Pancreas (tissue), 10 donors: ENCODE measurements at places on chromosomes 4 and X.

DNA sequence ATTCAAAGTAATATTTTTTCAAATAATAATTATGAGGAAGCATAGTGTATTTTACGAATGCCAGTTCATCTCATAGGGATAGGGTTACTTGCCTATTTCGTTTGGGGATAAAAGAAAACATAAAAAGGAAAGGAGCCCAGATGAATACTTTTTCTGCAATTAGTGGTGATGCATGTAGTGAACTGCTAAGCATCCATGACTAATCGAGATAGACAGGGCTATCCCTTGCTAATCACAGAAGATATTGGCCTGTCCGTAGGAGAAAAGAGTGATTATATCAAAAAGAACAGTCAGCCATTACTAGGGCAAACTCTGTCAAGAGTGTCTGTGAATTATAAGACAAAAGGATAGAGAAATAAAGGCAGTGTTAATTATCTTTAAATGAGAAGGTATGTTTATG lies 746.1 kb downstream of the C4orf33 start:
- no peaks in the 10 kb centered on the region for H3K36me3 ChIP-seq
- no peak overlapping the region for H3K4me3 ChIP-seq
- no peak overlapping the region for H3K27ac ChIP-seq
- no peak for DNase-seq
- no peaks in the 10 kb centered on the region for H3K27me3 ChIP-seq

- no peaks in the 10 kb centered on the region for H3K27me3 ChIP-seq
- H3K4me1 ChIP-seq: peaks cover 5% of the 10 kb centered on the region
- peak overlapping the region; percentile 62 for H3K27ac ChIP-seq
- peak; percentile 30 for DNase-seq
Measured at GRCh38 chr4:17511051-17511450, 839 bp downstream of the QDPR start.

DNA sequence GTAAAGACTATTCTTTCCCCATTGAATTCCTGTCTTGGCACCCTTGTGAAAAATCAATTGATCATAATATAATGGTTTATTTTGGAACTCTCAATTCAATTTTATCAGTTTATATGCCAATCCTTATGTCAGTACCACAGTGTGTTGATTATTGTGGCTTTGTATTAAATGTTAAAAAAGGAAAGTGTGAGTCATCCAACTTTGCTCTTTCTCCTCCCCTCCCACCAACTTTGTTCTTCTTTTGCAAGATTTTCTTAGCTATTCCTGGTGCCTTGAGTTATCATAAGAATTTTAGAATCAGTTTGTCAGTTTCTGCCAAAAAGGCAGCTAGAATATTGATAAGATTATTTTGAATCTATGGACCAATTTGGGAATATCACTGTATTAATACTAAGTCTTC lies 11.2 kb upstream of the RNF175 start:
- no peak overlapping the region for H3K4me3 ChIP-seq
- no peak overlapping the region for H3K27ac ChIP-seq
- no peaks in the 10 kb centered on the region for H3K27me3 ChIP-seq
- H3K4me1 ChIP-seq: no peaks in the 10 kb centered on the region
- no peaks in the 10 kb centered on the region for H3K36me3 ChIP-seq
- DNase-seq: no peak

DNA sequence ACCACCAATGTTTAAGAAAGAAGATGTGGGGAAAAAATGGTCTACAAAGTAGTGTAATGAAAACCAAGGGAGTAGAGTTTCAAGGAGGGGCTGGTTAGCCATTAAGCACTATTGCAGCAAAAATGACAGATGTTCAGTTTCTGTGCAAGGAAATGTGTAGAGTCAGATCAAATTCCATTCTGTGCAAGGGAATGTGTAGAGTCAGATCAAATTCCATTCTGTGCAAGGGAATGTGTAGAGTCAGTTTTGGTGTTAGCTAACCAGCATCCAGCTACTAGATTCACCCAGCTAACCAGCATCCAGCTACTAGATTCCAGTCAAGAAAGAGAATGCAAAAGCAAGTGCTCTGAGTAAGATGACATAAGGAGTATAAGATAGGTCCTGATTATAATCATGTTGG lies 208.8 kb downstream of the COX18 start:
- no peaks in the 10 kb centered on the region for H3K27me3 ChIP-seq
- no peak for DNase-seq
- no peaks in the 10 kb centered on the region for H3K4me1 ChIP-seq
- no peaks in the 10 kb centered on the region for H3K36me3 ChIP-seq
- H3K27ac ChIP-seq: no peak overlapping the region
- H3K4me3 ChIP-seq: no peak overlapping the region

- no peak overlapping the region for H3K4me3 ChIP-seq
- no peaks in the 10 kb centered on the region for H3K36me3 ChIP-seq
- no peaks in the 10 kb centered on the region for H3K27me3 ChIP-seq
- no peak for DNase-seq
- no peaks in the 10 kb centered on the region for H3K4me1 ChIP-seq
- no peak overlapping the region for H3K27ac ChIP-seq
Measured at GRCh38 chrX:37746951-37747350, 32.9 kb upstream of the CYBB start.

- H3K4me3 ChIP-seq: no peak overlapping the region
- no peak overlapping the region for H3K27ac ChIP-seq
- H3K36me3 ChIP-seq: no peaks in the 10 kb centered on the region
- H3K4me1 ChIP-seq: no peaks in the 10 kb centered on the region
- H3K27me3 ChIP-seq: no peaks in the 10 kb centered on the region
Measured at GRCh38 chrX:85516131-85516530, 136.7 kb upstream of the POF1B start.

DNA sequence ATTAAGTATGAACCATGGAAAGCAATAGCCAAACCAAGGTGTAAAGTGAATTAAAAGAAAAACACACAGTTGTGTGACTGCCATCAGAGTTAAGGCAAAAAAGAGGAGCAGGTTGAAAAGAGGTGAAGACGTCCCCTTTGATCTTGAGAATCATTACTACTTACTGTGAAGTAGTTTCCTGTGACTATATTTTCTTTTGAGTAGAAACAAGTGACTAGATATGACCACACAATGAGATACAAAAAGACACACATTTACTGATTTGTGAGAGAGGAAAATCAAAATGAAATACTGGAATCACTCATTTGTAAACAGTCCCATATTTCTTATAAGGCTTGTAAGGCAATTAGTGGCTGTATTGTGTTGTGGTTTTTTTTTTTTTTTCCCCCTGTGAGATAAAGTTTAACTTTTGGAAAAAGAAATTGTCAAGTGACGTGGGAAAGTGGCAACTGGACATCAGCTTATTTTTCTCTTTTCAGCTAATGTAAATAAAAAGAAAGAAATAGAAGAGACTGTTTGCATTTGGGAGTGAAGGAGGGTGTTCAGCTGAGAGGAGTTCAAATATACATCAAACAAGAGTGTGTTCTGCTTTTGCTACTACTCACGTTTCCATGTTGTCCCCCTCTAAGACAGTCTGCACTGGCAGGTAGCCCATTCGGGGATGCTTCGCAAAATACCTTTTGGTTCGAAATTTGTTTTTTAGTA lies 106.4 kb upstream of the FTHL17 start:
- H3K27me3 ChIP-seq: no peaks in the 10 kb centered on the region
- H3K4me3 ChIP-seq: no peak overlapping the region
- no peaks in the 10 kb centered on the region for H3K4me1 ChIP-seq

DNA sequence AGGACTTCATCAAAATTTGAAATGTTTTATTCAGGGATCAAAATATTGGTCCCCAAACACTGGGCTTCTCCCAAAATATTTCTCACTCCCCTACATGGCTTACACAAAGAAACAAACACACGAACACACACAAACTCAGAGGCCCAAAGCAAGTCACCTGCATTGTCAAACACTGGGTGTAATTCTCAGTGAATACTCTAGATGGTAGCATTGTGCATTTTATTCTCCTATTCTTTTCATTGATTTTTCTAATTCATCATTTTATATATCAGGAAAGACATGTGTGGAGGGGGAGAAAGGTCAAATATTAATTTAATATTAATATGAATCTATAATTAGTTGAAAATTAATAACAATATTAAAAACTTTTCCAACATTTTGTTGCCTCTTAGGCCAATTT lies 72.3 kb upstream of the TNMD start:
- DNase-seq: no peak
- no peaks in the 10 kb centered on the region for H3K4me1 ChIP-seq
- no peak overlapping the region for H3K4me3 ChIP-seq

- DNase-seq: no peak
- no peak overlapping the region for H3K4me3 ChIP-seq
- no peaks in the 10 kb centered on the region for H3K4me1 ChIP-seq
- H3K27ac ChIP-seq: no peak overlapping the region
Measured at GRCh38 chrX:109902665-109903064, 100.2 kb upstream of the TMEM164 start.

- peaks cover 3% of the 10 kb centered on the region for H3K27me3 ChIP-seq
- no peak overlapping the region for H3K4me3 ChIP-seq
- H3K27ac ChIP-seq: no peak overlapping the region
- no peaks in the 10 kb centered on the region for H3K4me1 ChIP-seq
- no peaks in the 10 kb centered on the region for H3K36me3 ChIP-seq
Measured at GRCh38 chrX:44173219-44173618, 170.3 kb downstream of the EFHC2 start.

- no peak for DNase-seq
- no peaks in the 10 kb centered on the region for H3K36me3 ChIP-seq
- no peaks in the 10 kb centered on the region for H3K4me1 ChIP-seq
- no peak overlapping the region for H3K27ac ChIP-seq
- no peaks in the 10 kb centered on the region for H3K27me3 ChIP-seq
Measured at GRCh38 chrX:48558271-48558670, 16.0 kb upstream of the RBM3 start.

- no peak overlapping the region for H3K27ac ChIP-seq
- H3K27me3 ChIP-seq: no peaks in the 10 kb centered on the region
- no peak overlapping the region for H3K4me3 ChIP-seq
- no peak for DNase-seq
- no peaks in the 10 kb centered on the region for H3K36me3 ChIP-seq
Measured at GRCh38 chr4:170106900-170107299, 17.1 kb upstream of the AADAT start.

GRCh38 chr4:47383829-47384427 lies 79.6 kb downstream of the COMMD8 start:
- H3K4me1 ChIP-seq: no peaks in the 10 kb centered on the region
- DNase-seq: no peak
- H3K27me3 ChIP-seq: no peaks in the 10 kb centered on the region
- no peak overlapping the region for H3K4me3 ChIP-seq
- H3K27ac ChIP-seq: no peak overlapping the region
- no peaks in the 10 kb centered on the region for H3K36me3 ChIP-seq

DNA sequence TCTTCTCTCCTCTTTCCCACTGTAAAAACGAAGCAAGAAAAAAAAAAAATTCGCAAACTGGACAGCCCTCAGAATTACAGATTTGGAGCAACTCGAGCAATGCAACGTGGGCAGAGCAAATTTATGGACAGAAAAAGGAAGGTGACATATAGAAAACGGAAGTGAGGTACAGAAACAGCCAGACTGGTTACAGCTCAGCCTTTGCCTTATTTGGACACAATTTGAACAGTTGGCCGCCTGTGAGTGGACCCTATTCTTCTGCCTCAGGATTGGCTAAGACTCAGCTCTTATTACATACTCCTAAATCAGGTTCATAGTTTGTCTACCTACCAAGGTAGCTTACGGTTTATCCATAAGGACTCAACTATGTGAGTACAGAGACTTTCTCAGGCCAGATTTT lies 98.8 kb downstream of the SOWAHB start:
- H3K4me3 ChIP-seq: no peak overlapping the region
- H3K27ac ChIP-seq: no peak overlapping the region
- no peaks in the 10 kb centered on the region for H3K27me3 ChIP-seq

DNA sequence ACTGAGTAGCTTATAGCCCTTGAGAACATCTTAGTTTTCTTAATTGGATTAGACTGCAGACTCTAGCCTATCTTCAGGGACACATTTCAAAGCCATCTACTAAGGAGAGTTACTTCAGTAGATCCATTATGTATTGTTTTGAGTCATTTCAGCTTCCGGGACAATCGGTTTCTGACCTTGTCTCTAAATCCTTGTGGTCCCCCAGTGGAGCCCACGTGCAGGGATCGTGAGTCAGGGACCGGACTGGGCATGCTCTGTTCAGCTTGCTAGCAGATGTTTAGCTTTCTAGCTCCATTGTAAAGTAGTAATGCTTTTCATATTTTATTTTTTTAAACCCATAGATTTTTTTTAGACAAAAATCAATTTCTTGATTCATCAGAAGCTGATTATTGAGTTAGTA lies 211.9 kb upstream of the PRPS2 start:
- H3K4me1 ChIP-seq: no peaks in the 10 kb centered on the region
- DNase-seq: no peak
- H3K27ac ChIP-seq: no peak overlapping the region
- no peaks in the 10 kb centered on the region for H3K27me3 ChIP-seq
- H3K4me3 ChIP-seq: no peak overlapping the region

GRCh38 chrX:120090208-120090607 lies 12.7 kb upstream of the RHOXF2B start:
- no peaks in the 10 kb centered on the region for H3K4me1 ChIP-seq
- DNase-seq: no peak
- H3K4me3 ChIP-seq: no peak overlapping the region
- H3K27ac ChIP-seq: no peak overlapping the region
- H3K27me3 ChIP-seq: no peaks in the 10 kb centered on the region

GRCh38 chr4:123351713-123352112 lies 44.9 kb upstream of the SPRY1 start:
- peak overlapping the region; percentile 64 for H3K27ac ChIP-seq
- H3K4me1 ChIP-seq: no peaks in the 10 kb centered on the region
- no peaks in the 10 kb centered on the region for H3K27me3 ChIP-seq
- peak; percentile 56 for DNase-seq
- peak overlapping the region; percentile 5 for H3K4me3 ChIP-seq

- no peak within 1 kb of the TSS for H3K27ac ChIP-seq
- DNase-seq: peak; percentile 42
- H3K4me3 ChIP-seq: peak within 1 kb of the TSS; percentile 30
- H3K4me1 ChIP-seq: no peaks in the 10 kb centered on the region
- H3K36me3 ChIP-seq: no peaks in the 10 kb centered on the region
Measured at GRCh38 chrX:66638591-66639500, at the start of gene EDA2R. TSS of gene EDA2R (minus strand) at chrX:66639078. CDS start at chrX:66616020, 23,058 bp downstream.

DNA sequence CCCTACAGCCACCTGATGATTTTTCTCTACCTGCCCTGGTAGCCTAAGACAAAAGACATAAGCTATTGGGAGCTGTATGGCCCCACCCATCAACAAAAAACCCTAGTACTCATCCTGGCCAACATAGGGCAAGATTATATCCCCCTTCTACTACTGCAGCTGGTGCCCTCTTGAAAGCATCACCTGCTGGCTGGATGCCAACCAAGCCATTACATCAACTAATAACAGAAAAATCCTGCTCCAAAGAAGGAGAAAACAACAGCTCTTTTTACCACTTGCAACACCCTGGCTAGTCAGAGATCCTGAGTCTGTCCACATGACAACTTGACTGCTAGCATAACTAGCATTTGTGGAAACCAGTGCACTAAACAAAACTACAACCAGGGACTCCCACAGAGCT lies 43.6 kb upstream of the UPRT start:
- H3K27me3 ChIP-seq: no peaks in the 10 kb centered on the region
- no peak overlapping the region for H3K4me3 ChIP-seq
- no peak overlapping the region for H3K27ac ChIP-seq
- no peaks in the 10 kb centered on the region for H3K36me3 ChIP-seq
- no peaks in the 10 kb centered on the region for H3K4me1 ChIP-seq

- DNase-seq: no peak
- H3K4me3 ChIP-seq: no peak overlapping the region
- H3K4me1 ChIP-seq: no peaks in the 10 kb centered on the region
- H3K36me3 ChIP-seq: no peaks in the 10 kb centered on the region
Measured at GRCh38 chr4:25207997-25208396, 25.8 kb upstream of the PI4K2B start.
